ENCODE measurements at places on chromosomes 1 and 21.

GRCh38 chr1:85480566-85480965 lies 15.6 kb upstream of the DDAH1 start:
- no peak for DNase-seq

DNA sequence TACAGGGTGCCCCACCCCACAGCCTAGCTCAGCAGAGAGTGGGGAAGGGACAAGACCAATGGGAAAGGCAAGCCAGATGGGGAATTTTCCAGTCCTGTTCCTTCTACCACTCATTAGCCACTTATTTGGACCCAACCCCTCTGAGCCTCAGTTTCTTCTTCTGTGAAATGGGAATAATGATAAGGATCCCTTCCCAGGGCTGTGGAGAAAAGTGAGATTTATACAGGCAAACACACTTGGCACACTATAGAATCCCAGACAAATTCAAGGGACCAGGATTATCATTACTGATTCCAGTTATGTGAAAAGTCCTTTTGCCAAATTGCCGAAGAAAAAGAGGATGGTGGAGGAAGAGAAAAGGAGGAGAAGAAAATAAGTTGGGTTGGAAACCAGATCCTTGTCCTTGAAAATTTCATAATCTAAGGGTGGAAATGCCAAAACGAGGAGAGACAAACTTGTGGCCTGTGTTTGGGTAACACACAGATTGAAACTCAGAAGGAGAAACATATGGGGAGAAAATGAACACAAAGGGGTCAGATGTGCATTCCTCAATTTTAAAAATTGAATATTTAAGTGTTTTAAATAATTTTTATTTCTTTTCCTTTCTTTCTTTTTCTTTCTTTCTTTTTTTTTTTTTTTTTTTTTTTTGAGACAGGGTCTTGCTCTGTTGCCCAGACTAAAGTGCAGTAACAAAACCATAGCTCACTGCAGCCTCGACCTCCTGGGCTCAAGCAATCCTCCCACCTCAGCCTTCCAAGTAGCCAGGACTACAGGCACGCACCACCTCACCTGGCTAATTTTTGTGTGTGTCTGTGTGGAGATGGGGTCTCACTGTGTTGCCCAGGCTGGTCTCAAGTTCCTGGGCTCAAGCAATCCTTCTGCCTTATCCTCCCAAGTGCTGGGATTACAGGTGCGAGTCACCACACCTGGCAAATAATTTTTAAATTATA lies 9.6 kb downstream of the CAPN2 start:
- DNase-seq: no peak

DNA sequence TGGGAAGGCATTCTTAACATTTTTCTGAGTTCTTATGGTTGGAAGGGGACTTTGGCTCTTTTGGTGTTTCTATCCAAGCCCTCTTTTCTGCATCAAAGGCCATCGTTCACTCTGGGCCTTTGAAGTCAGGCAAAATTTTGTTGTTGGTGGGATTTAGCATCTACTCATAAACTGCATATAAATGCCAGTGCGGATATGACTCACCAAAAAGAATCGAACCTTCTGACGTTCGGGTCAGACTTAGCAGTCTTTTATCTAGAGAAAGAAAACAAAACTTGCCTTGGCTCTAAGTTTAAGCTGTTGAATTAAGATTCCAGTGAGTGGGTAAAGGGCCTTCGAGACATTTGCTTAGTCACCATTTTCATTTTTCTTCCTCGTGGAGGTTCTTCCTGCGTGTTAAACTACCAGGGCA lies 51.4 kb downstream of the EVA1C start:
- peak; percentile 41 for DNase-seq

DNA sequence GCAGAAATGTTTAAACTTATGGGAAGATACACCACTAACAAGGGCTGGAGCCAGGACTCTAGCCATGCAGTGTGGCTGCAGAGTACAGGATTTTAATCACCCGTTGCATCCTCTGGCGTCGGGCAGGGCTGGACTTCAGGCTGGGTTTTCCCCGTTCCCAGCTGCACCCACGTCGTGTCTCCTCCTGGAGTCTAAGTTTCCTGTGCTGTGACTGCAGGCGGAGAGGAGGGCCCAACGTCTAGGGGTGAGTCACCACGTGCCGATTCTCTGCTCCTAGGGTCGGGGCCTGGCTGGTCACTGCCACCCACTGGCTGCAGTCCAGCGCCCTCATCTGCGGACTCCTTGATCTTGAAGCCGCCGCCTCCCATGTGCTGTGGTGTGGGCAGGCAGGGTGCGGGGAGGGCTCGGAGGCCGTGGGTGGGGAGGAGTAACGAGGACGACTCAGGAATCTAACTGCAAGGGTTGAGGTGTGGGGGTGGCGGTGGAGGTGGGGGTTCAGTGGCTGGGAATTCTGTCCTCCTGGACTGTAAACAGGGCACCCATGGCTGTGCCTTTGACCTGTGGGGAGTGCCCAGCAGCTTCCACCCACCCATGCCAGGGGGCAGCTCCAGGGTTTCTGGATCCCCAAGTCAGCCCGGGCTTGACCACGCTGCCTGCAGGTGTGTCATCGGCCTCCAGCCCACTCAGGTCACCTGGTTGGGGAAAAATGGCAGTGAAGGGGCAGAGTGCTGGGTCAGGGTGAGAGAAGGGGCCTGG lies 77.8 kb downstream of the ALPL start:
- peak; percentile 74 for DNase-seq

GRCh38 chr1:116375887-116376728 lies 3.1 kb downstream of the ATP1A1 start:
- DNase-seq: peak; percentile 68

DNA sequence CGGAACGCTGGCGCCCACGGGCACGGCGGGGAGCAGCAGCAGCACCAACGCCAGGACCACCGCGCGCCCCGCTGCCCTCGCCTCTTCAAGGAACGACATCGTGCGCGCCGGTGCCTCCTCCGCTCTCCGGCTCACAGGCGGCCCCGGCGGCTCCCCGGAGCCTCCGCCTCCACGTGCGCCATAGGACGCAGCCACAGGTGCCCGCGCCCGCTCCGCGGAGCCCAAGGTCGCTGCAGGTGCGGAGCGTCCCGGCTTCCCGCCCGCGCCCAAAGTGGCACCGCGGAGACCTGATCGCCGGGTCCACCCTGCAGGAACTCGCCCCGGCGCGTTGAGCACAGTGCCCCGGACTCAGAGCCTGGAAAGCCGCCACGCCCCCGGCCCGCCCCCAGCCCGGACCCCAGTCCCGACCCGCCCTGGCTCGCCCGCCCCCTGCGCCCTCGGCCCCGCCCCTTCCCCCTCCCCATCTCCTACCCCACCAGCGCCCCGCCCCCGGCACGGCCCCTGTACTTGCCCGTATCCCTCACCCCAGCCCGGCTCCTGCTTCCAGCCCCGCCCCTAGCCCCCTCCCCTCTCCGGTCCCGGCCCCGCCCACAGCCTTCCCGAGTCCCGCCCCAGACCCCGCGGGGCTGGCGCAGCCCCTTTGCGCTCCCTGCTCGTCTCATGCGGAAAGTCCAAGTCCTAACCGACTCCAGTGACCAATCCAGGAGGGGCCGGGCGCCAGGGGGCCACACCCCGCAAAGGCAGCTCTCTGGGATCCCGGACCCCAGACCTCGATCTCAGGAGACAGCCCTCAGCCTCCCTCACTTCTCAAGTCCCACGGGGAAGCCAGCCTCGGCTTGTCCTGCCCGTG lies at the start of gene MEGF6:
Gene MEGF6 (minus strand): TSS at position 339 of the 850 bp plus-strand sequence. CDS start 240 bp downstream, at position 99.
- peak; percentile 15 for DNase-seq

- no peak for DNase-seq
Measured at GRCh38 chr1:230976825-230977747, 1.6 kb downstream of the TTC13 start.

GRCh38 chr1:225253173-225253572 lies 174.7 kb downstream of the LBR start:
- DNase-seq: no peak

GRCh38 chr1:173414136-173414535 lies 63.0 kb upstream of the PRDX6 start:
- no peak for DNase-seq

All from fibroblast of upper back skin (primary cell).